ENCODE measurements at places on chromosomes 4 and X. TPM values are rescaled to one million over a fixed set of nuclear protein-coding genes. Genes with fewer than 3 reads are reported as not detected.

Gene USP9X
- total RNA-seq: 81.0 TPM

Gene SPANXA1
- total RNA-seq: not detected

- DNase-seq: no peak
- H3K4me3 ChIP-seq: no peak overlapping the region
- H3K4me1 ChIP-seq: peaks cover 22% of the 10 kb centered on the region
- no peaks in the 10 kb centered on the region for H3K27me3 ChIP-seq
- no peak overlapping the region for H3K27ac ChIP-seq
- no peaks in the 10 kb centered on the region for H3K36me3 ChIP-seq
Measured at GRCh38 chr4:156773648-156774357, 197.8 kb downstream of the PDGFC start.

Gene CHRDL1
- not detected for total RNA-seq

Gene MCUB
- total RNA-seq: 0.95 TPM

DNA sequence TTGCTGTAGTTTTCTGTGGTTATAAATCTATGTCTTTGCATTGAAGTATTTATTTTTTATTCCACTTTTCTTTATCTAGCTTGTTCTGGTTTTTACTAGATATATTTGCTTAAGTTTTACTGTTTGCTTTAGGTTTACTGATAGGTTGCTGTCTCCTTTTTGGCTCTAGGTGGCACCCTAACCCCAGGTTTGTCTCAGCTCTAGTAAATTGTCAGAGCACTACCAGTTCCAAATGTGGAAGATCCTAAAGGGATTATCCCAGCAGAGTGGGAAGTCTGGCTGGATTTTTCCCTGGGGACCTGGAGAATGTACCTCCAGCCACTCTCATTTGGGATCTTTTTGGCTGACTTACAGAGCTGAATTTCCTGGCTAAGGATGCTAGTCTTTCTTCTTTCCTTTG lies 106.1 kb downstream of the PBDC1 start:
- peak; percentile 37 for DNase-seq
- H3K4me3 ChIP-seq: no peak overlapping the region
- no peaks in the 10 kb centered on the region for H3K36me3 ChIP-seq
- no peaks in the 10 kb centered on the region for H3K27me3 ChIP-seq
- no peak overlapping the region for H3K27ac ChIP-seq
